T-helper 17 cell (primary cell): ENCODE measurements at places on chromosomes 5 and 9.

DNA sequence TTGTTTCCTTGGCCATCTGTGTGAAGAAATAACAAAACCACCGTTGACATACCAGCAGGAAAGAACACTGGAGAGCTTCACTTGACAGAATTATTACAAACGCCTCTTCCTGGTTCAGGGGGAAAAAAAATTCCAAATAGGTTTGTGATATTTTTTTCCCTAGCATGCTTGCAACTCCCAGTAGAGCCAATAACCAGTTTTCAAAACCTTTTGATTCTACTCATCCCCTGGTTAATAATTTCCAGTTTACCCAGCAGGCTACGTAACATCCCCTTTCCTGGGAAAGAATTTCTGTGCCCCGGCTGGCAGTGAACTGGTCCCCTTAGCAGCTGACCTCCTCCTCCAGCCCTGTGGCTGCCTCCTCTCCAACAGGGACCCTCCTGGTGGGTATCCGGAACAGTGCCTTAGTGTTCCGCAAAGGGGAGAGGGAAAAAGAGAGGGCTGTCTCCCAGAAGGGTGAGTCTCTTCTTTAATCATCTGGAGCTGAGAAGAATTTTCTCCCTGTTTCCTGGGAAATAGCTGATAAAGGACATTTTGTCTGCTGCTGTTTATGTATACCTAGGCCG lies 72.8 kb upstream of the BOD1 start:
- no peak for DNase-seq

DNA sequence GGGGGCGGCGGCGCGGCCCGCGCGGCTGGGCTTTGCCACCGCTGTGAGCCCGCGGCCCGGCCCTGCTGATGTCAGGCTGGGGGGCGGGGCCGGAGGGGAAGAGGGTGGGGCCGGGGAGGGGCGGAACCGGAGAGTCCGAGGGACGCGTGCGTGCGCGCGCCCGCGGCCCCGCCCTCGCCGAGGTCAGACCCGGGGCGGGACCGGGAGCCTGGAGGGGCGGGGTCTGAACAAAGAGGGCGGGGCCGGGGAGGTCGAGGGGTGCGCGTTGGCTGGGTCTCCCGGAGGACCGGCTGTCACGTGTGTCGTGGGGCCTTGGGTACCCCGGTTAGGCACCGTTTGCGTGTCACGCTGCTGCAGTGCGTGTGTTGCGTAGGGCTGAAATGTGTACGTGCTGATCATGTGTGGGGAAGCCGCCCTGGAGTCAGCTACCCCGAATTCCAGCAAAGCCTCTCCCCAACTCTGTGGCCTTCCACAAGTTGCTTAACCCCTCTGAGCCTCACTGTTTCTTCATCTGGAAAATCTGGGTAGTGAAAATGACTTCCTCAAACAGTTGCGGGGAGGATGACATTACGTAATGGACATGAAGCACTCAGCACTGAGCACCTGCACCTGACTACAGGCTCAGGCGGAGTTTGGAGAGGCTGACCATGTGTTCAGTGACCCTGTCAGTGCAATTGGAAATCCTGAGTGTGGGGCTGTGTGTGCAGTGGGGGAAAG lies at the start of gene RALGDS:
Gene RALGDS (minus strand): TSS at position 43 of the 717 bp plus-strand sequence. CDS start 86 bp downstream, outside the sequence.
- peak; percentile 92 for DNase-seq

DNA sequence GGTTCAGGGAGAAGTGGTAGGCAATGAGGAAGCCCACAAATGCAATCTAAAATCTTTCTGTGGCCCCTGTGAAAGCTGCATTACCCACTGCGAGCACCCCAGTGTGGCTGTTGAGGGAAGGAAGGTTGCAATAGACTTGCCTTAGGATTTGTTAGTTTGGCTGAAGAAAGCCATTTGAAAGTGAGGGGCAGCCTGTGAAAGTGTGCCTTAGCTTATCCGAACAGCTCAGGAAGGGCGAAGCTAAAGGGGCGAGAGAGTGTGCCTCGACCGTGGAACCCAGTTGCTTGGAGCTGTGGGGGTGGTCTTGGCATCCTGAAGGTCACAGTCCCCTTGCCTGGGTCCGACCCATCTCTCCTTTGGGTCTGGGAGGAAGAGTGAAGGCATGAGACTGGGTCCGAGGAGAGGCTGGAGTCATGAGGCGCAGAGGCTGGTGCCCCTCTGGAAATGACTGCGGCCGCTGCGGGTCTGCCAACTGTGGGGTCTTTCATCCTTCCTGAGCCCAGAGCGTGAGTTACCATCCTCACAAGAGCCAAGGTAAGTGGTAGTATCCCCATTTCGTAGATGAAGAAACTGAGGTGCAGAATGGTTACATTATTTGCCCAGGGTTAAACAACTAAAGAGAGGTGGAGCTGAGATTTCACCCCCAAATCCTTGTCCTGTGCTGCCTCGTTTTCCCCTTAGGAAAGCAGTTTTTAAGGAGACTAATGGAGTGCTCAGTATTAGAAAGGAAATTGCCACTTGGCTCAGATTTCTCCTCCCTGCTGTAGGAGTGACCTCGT lies 24.4 kb downstream of the SLC25A25 start:
- DNase-seq, result no peak

GRCh38 chr9:137146527-137146918 lies 7.6 kb downstream of the GRIN1 start:
- DNase-seq, result no peak

DNA sequence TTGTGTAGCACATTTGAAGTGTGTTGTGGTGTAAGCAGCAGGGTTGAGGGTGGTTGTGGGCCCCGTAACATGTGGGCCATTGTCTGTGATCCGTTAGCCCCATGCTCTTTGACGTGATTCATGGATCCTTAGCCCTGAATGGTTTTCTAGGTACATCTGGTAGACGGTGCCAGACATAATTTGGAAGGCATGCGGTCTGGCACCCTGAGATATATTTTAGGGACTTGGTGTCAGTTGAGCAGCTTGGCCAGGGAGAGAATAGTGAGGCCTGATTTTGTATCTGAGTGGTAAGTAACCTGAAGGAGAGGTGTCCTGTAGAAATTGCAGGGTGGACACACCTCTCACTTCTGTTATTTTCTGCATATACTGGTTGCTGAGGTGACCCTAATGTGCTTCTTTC lies 10.9 kb downstream of the SH3GL2 start:
- no peak for DNase-seq

- no peak for DNase-seq
Measured at GRCh38 chr5:24232929-24233498, 411.8 kb downstream of the CDH10 start.

DNA sequence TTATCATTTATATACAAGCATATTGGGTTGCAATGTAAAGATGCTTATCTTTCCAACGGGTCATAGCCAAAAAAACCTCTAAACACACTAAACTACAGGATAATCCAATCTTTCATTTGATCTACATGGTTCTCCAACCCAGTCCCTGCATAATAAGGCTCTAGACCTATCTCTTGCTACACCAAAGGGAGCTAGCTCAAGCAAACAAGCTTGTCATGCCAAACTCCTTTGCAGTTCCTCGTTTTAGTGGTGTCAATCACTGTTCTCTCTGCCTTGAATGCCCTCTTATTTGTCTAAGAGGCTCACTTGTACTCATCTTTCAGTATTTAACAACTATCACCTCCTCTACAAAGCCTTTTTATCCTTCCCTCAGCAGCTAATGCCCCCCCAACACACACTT lies 5.6 kb downstream of the HOMER1 start:
- no peak for DNase-seq

GRCh38 chr5:141787376-141787775 lies 90.8 kb downstream of the PCDH1 start:
- DNase-seq, result no peak

GRCh38 chr5:92206681-92207080 lies 823.6 kb upstream of the ARRDC3 start:
- no peak for DNase-seq

DNA sequence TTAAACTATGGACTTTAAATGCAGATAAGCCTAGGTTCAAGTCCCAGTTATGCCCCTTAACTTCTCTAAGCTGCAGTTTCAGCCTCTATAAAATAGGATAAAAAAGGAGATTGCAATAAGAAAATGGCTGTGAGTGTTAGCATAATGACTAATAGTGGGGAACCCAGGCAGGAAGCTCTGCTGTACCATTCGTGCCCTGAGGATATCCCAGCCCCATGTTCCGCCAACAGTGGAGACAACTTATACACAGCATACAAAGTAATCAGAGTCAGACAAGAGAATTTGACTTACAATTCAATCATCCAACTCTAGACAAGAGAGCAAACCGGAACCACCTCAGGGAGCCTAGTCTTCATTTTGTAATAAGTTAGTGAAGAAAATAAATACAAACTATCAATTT lies 141.5 kb upstream of the FSTL4 start:
- DNase-seq, result no peak
